ENCODE measurements at places on chromosomes 3 and 15.

DNA sequence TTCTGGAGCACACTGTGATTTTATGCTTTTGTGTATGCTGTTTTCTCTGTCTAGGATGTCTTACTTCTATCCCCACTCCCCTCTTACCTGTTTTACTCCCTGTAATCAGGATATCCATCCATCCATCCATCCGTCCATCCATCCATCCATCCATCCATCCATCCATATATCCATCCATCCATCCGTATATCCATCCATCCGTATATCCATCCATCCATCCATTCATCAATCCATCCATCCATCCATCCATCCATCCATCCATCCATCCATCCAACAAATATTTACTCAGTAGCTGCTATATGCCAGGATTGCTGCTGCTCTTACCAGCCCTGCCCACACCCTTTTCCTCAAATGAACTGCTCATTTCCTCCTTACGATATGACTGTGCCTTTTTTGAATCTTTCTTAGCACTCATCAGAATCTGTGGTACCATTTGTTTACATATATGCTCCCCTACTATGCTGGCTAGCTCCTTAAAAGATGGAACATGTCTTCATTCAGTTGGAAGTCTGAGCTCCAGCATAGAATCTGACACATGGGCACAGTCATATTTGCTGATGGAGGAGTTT lies 35.2 kb downstream of the USP13 start:
- DNase-seq = no peak

GRCh38 chr3:32958509-32958908 lies 7.1 kb downstream of the CCR4 start:
- DNase-seq = no peak

- no peak for DNase-seq
Measured at GRCh38 chr3:32950516-32950915, 928 bp upstream of the CCR4 start.

GRCh38 chr15:68205954-68206539 lies 915 bp upstream of the CALML4 start:
- DNase-seq = no peak

GRCh38 chr15:89932880-89933279 lies 20.1 kb upstream of the ARPIN start:
- DNase-seq = no peak

DNA sequence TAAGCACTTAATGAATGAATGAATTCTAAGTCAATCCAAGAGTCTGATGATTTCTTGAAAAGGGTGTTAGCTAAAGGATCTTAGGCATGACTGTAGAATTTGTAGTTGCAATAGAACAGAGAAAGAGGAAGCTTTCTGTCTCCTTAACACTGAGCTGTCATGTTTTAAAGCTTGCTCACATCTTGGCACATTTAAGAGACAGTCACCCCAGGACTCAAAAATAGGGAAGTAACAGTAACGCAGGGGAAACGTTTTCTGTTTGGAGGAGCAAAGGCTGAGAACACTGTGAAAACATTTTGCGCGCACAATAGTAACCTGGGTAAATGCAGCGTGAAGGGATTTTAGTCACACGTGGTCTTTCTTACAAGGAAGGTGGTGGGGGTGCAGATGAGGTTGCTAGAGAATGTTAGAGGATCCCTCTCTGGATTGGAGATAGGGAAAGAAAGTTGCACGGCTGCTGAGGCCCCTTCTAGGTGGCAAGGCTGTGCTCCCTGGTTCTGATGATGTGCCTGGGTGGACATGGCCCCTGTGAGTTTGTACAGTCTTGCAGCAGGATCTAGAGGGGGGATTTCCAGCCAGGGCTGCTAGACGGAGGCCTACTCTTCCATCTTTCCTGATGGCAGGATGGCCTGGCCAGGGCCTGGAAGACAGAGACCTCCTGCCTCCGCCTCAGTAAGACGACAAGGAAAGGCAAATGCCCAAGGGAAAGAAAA lies 12.0 kb downstream of the STARD5 start:
- no peak for DNase-seq

DNA sequence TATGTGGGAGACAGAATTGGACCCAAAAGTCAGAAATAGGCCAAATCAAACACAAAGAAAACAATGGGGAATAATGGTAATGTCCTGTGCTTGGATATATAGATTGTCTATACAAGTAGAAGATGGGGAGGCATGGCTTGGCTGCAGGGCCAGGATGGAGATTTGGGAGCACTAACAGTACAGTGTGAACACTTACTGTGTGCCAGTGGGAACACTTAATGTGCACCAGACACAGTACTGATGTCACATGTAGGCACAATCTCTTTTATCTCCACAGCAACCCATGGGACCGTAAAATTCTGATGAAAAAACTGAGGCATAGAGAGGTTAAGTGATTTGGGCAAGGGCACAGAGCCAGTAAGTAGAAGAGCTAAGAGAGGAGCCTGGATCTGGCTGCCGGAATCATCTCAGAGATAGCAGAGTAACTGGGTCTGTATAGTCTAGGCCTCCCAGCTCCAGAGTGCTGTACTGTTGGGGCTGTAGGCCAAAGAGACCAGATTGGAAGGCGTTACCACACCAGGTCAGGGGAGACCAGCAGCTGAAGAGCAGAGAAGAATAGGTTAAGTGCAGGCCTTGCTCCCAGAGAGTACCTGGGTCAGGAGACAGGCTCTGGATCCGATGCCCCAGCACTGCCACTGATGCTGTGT lies 63.3 kb downstream of the RLBP1 start:
- no peak for DNase-seq

GRCh38 chr3:136428167-136428566 lies 178.0 kb downstream of the PCCB start:
- DNase-seq = no peak

DNA sequence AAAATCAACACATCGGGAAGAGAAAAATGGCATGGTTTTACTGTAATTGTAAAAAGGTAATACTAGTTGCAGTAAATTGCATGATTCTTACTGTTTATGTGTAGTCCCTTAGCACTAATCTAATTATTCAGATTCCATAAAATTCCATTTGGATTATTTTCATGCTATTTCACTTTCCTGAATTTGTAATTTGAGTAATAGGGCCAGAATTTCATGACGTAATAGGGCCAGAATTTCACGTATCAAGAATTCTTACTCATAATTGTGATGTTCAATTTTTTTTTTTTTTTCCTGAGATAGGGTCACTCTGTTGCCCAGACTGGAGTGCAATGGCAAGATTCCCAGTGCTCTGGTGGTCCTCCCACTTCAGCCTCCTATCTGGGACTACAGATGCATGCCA lies 2.9 kb upstream of the U2SURP start:
- no peak for DNase-seq

DNA sequence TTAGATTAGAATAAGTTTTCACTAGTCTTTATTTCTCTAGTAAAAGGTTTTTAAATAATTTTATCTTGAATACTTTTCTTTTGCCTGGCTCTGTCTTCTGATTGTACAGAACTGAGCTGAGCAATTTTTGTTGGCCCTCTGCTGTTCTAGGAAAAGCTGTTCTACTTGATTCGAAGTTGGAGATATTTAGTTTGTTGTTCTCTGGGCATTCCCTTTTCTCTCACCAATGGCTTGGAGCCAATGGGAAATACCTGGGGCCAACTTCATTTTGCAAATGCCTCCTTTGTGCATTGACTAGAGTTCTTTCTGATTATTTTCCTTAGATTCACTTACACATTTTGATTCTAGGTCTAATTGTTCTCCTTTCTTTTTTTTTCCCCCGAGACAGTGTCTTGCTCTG lies 16.5 kb downstream of the ABHD5 start:
- DNase-seq = no peak

GRCh38 chr3:102400142-102400541 lies 34.7 kb upstream of the ZPLD1 start:
- no peak for DNase-seq

DNA sequence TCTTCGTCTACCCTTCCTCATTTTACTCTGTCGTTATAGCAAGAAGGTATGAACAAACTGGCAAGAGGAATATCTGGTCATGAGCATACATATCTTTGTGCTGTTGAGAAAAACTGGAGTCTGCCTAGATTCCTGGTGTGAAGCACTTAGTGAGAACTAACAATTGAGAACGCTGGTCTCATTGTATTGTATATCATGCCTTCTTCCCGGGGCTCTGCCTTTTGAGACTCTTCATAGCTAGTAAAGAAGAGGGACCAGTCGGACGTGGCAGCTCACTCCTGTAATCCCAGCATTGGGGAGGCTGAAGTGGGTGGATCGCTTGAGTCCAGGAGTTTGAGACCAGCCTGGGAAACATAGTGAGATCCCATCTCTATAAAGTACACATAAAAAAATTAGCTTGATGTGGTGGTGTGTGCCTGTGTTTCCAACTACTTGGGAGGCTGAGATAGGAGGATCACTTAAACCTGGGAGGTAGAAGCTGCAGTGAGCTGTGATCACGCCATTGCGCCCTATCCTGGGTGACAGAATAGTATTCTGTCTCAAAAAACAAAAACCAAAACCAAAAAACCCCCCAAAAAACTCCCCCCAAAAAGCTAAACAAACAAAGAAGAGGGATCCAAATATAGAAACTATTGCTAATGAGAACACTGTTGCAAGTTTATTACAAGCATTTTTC lies 11.8 kb downstream of the CMC1 start:
- no peak for DNase-seq

DNA sequence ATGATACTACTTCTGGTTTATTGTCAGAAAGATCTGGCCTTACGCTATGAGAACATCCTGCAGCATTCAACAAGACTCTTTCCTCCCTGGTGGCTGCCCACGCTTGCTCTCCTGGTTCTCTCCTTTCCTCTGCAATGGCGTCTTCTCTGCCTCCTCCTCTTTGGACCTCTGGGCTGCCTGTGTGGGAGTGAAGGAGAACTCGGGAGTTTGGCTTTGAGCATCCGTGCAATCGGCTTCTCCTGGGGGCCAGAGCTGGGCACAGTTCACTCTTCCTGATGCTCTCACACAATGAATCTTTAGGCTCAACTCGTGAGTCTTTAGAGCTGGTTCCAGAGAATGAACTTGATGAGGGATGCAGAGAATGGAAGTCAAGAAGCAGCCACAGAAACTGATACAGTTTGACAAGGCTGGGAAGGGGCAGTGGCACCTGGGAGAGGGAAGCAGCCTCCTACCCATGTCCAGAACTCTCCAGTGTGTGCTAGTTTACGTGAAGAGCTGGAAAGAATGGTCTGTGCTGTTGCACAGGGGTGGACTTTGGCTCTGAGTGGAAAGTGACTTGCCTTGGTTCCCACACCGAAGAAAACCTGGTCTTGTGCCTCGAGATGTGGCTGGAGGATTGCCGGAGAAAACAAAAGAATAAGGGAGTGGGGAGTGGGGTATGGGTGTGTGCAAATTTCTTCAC lies 37.9 kb downstream of the RPLP1 start:
- DNase-seq = no peak
